Stimulated activated CD8-positive, alpha-beta memory T cell treated with anti-CD3 and anti-CD28 coated beads, Interleukin-2, amount 100 ng/mL, for 1 hour (primary cell): ENCODE measurements at places on chromosomes 6 and 20.

DNA sequence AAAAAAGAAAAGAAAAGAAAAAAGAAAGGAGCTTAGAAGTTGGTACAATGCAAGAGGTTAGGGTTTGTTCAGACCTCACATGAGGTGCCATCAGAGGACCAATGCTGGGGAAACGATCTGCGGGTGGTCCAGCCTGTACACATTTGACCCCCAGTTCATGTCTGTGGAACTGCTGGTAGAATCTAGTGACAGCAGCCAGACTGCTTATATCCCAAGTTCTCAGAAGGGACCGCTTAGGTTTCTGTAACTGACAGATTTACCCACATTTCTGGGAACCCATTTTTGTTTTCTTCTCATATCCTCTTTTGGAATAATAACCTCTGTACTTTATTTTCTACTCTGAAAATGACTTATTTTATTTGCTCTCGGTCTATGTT lies 4.7 kb downstream of the PPP1R18 start:
- DNase-seq = no peak

DNA sequence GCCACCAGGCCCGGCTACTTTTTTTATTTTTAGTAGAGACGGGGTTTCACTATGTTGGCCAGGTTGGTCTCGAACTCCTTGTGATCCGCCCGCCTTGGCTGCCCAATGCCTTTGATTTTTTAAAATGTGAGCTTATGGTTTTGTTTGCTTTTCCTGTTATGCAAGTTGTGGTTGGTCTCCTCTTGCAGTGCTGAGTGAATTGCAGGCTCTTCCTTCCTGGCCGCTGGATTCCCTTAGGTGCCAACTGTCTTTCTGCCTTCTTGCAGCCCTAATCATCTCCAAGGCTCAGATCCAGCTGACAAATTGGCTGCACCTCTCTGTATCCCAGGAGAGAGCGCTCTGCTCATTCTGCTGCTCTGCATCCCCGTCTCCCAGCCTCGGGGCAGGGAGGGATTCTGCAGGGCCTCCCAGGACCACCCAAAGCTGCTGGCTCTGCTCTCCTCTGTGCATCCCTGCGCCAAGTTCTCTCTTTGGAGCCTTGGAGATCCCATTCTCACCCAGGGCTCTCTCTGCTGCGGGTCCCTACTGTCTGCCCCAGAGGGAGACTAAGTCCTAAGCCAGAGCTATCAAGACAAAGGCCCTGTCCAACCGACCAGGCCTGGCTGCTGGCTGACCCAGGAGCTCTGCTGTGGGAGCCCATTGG lies 14.1 kb upstream of the EMILIN3 start:
- DNase-seq = no peak

- no peak for DNase-seq
These were observed 205.1 kb upstream of the GMDS start for GRCh38 chr6:2450546-2450945.

DNA sequence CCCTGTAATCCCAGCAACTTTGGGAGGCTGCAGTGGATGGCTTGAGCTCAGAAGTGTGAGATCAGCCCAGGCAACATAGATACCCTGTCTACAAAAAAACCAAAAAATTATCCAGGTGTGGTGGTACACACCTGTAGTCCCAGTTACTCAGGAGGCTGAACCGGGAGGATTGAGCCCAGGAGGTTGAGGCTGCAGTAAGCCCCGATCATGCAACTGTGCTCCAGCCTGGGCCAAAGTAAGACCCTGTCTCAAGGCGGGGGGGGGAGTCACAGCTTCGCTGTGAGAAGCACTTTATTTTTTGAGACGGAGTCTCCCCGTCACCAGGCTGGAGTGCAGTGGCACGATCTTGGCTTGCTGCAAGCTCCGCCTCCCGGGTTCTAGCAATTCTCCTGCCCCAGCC lies 54.2 kb downstream of the EZR start:
- DNase-seq = no peak

GRCh38 chr6:35411066-35411465 lies 41.1 kb upstream of the FANCE start:
- no peak for DNase-seq

GRCh38 chr20:12627485-12627884 lies 381.3 kb upstream of the SPTLC3 start:
- DNase-seq = no peak

DNA sequence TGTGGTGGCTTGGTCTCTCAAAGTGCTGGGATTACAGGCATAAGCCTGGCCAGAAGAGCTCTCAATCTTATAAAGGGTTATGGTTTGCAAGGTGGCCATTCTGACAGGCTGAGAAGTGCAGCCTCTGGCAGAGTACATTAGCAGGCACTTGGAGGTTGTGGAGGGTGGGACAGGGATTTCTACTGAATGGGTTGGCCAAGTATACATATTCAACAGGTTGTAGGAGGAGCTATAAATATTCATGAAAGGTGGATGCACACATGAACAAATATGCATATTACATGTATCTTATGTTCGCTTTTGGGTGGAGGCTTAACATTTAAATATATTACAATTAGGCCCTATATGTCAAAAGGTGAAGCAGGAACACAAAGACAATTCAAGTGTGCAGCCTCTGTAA lies 20.0 kb upstream of the KCNK5 start:
- no peak for DNase-seq

- DNase-seq = no peak
These were observed 126.2 kb upstream of the EXOC2 start for GRCh38 chr6:819122-819521.

DNA sequence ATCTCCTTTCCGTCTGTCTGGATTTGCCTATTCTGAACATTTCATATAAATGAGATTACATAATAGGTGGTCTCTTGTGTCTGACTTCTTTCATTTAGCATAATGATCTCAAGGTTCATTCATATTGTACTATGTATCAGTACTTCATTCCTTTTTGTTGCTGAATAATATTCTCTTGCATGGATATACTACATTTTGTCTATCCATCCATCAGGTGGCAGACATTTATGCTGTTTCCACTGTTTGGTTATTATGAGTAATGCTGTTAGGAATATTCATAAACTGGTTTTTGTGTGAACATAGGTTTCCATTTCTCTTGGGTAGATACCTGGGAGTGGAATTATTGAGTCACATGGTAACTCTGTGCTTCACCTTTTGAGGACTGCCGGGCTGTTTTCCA lies 148.2 kb upstream of the PMEPA1 start:
- no peak for DNase-seq
